ENCODE measurements at places on chromosomes 6 and 20.

DNA sequence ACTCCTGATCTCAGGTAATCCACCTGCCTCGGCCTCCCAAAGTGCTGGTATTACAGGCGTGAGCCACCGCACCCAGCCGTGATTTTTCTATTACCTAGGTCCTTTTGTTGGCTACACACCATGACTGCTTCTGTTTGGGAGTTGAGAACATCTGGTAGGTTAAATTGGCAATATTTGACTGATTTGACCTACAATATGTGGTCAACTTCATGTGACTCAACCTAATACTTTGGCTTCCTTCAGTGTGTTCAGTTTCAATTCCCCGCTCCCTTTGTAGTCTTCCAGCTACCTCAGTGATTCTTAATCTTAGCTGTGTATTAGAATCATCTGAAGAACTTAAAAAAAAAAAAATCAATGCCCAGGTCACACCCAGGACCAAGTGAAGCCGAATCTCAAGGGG, 47.4 kb downstream of the MYB start:
- DNase-seq, result no peak

DNA sequence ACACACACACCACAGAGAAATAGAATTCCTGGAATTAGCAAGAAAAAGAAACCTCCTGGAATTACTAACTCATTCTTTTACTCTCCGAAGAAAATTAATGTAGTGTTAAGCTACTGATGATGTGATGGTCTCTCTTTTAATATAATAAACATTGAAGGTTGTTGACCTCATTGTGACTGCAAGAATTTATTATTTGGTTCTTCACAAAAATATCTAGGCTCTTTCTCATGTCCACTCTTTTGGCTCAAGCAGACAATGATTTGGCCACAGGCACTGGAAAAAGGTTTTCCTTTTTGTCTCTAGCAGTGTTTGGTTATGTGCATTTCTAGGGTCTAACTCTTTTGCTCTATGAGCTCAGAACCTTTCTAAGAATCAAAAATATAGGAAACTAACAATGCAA, 811.9 kb downstream of the TENT5A start:
- no peak for DNase-seq

DNA sequence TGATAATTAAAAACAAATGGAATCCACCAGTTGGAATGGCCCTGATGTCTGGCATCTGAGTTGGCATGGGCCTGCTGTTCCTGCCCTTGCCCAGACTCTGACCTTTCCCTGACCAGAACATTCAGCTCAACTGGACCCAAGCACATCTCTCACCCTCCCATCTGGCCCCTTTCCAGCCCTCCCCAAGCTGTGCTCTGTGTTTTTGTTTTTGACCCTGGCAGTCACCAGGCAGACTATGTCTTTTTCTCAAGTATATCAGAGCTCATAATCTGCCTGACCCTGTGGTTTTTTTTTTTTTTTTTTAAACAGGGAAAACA, 117.6 kb downstream of the TRDN start:
- no peak for DNase-seq

DNA sequence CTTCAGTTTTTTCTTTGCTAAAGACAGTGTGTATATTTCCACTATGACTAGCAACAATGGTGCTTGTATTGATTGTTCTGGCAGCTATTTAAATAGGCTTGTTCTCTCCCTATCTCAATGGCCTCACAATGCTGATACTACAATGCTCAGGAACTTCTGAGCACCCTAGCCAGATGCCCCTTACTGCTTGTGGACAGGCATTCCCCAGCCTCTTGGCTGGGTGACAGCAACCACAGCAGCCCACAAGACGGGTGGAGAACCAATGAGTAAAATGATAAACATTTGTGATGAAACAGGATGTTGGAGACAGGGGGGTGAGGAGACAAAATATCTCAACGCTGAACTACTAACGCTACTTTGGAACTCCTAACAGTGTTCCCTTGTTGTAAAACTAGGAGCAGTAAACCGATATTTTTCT, 42.3 kb downstream of the HIVEP2 start:
- DNase-seq, result peak; percentile 60

GRCh38 chr6:36320475-36320874, 16.2 kb downstream of the BNIP5 start:
- no peak for DNase-seq

GRCh38 chr20:22687676-22688349, 103.4 kb upstream of the FOXA2 start:
- DNase-seq, result peak; percentile 11

- DNase-seq, result no peak
Measured at GRCh38 chr6:108575905-108576494, 15.3 kb downstream of the FOXO3 start.

- DNase-seq, result no peak
Measured at GRCh38 chr20:23509247-23509913, 18.5 kb downstream of the CST8 start.

GRCh38 chr6:86502497-86502896, 434.8 kb upstream of the HTR1E start:
- no peak for DNase-seq

DNA sequence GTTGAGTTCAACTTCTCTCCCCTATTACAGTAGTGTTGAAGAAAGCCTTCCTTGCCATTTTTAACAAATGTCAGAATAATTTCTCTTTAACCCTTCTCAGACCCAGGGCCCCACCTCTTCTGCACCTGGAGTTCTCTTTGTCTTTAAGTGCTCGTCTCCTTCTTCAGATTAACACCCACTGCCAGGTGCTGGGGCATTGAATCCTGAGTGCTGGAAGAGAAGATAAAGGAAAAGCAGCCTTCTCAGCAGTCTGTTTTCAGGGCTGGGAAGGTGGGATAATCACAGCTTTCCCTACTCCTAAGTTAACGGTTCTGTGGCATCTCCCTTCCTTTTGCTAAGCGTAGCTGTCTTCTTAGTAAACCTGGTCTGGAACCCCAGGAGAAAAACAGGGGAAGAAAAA, 114.6 kb upstream of the TAB2 start:
- no peak for DNase-seq

- no peak for DNase-seq
Measured at GRCh38 chr6:4999586-4999985, 4.3 kb downstream of the RPP40 start.

DNA sequence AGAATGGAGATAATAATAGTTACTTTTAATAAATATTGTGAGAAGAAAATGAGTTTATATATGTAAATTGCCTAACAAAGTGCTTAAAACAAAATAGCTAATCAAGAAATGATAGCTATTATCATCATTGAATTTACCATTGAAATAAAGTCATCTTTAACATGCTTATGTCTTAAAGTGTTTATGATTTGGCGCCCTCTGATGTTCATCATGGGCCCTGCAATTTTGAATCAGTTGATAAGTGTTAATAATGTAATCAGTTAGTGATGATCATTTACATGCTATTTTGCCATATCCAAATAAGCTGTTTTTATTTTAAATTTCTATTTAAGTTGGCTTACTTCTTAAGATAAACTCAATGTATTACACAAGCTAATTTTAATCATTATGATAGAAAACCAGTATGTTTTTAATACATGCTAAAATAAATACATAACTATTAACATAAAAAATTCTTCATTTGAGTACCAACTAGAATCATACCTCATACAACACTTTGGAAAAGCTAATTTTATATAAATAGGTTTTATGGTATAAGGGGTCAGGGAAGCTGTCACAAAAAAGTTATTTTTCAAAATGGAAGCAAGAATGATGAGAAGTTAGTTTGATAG, 39.2 kb upstream of the TPD52L1 start:
- DNase-seq, result peak; percentile 9

DNA sequence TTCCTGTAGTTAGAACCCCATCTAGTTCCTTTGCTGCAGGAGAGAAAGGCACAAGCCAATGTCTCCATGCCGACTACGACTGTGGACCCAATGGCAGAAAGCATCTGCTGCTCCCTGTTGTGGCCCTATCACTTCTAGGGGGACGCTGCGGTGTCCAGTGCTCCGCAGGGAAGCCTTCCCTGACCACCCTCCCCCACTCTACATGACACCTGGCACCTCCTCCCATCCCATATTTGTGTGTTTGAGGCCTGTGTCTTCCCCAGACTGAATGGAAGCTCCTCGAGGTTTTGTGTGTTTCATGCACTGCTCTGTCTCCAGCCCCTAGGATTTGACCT, 159.5 kb downstream of the DTNBP1 start:
- no peak for DNase-seq

DNA sequence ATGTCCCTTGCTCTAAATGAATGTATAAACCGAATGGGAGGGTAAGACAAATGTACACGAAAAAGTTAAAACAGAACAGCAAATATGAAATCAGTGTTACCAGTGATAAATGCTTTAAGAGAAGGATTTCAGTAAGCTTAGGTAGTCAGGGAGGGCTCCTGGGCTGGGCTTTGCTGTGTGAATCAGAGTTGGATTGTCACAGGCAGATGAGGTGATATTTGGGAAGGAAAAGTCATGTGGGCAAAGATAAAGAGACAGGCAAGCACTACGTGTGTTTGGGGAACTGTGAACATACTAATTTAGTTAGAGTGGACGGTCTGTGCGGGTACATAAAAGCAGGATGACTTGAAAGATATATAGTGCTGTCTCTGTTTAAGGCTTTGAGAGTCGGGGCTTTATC, 114.8 kb downstream of the CRYBG1 start:
- DNase-seq, result no peak

- no peak for DNase-seq
Measured at GRCh38 chr20:3447321-3447720, 23.5 kb upstream of the ATRN start.
